Memory B cell (primary cell): ENCODE measurements at places on chromosomes 5 and 9.
A peak's percentile ranks its signal among the peaks of the same experiment; 100 is the strongest.

DNA sequence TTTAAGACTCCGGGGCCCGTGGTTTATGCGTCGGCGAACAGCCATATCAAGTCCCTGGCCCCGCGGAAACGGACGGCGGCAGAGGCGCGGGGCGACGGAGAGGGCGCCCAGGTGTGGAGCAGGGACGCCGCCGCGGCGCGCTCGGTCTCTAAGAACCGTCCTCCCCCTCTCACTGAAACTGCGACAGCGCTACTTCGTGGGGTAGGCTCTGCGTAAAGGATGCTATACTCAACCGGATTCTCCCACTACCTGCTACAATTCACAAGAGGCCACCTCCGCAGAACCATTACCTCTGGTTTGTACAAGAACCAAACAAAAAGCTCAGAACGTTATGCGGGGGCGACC lies 404 bp downstream of the MRNIP start:
- DNase-seq: peak; percentile 27

DNA sequence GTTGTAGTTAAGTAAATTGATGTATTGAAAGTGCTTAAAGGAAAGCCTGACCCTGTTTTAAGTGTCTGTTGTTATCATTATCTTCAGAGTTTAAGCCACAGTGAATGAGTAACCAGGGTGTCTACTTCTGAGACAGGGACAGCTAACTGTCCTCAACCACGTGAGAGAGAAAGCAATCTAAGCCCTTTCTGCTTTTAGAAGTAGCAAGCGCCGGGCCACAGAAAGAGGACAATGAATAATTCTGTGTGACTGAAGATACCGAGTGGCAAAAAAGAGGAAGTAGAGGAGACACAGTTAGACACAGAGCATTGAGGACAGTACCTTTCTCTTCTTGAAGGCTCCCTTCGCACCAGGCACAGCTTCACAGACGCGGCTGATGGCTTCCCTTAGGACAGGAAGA lies 86.3 kb downstream of the S1PR3 start:
- DNase-seq: no peak

GRCh38 chr5:143679777-143680176 lies 132.2 kb upstream of the HMHB1 start:
- no peak for DNase-seq

DNA sequence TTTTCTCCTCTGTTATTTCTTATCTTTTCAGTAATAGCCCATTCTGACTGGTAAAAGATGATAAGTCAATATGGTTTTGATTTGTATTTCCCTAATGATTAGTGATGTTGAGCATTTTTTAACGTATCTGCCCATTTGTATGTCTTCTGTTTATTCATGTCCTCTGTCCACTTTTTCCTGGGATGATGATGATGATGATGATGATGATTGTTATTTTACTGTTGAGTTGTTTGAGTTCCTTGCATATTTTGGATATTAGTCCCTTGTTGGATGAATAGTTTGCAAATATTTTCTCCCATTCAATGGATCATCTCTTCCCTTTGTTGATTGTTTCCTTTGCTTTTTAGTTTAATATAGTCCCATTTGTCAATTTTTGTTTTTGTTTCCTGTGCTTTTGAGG lies 27.0 kb downstream of the UTP15 start:
- no peak for DNase-seq

GRCh38 chr5:74341221-74341620 lies 299.3 kb downstream of the ENC1 start:
- no peak for DNase-seq

GRCh38 chr5:113336975-113337374 lies 97.8 kb downstream of the TSSK1B start:
- no peak for DNase-seq

DNA sequence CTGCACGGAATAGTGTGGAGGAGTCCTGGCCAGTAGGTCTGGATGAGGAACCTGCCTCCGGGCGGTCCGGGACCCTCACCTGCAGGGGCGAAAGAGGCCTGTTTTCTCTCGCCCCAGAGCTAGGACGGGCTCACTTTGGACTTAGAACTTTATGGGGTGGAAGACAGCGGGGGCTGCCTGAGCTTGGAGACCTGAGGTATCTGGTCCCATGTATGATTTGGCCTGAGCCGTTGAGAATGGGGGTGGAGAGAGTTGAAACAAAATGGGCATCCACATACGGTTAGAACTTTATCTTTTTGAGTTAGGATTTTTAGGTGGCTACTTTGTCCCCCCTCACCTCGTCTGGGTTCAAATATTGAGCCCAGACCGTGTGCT lies 681 bp upstream of the ETF1 start:
- DNase-seq: no peak

GRCh38 chr5:133602835-133603380 lies 9.4 kb downstream of the FSTL4 start:
- DNase-seq: no peak

DNA sequence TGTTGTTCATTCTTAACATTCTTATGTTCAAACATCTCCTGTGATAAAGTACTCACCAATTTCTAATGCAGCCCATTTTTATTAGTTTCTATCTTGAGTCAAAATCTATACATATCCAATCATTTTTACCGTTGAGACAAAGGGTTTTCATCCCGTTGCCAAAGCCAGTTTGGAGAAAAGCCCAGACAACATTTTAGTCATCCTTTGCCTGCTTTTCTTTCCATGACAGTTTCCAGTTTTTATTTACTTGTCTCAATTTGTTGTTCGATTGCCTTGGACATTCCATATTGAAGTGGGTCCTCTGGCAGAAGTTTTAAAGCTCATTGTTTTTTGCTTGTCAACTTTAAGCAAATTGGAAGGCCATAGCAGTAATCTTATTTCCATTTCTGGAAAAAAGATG lies 123.9 kb downstream of the RAB3C start:
- DNase-seq: no peak

- DNase-seq: no peak
Observed at GRCh38 chr5:165370794-165371193, 1865.4 kb downstream of the MAT2B start.

DNA sequence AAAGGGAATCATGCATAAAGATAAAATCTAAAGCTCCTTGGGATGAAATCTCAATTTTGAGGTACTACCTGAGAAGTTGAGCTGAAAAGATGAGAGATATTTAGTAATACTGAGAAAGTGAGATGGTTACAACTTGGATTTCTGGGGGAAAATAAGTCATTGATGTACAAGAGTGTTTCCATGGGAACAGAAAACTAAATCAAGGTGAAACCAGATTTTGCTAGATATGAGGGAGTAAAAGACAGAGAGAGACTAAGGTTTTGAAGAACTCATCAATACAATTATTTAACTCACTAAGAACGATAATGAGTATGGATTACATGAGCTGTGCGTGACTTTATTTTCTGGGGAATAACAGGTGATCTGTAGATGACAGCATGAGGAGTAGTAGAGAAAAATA lies 10.2 kb upstream of the ST8SIA4 start:
- DNase-seq: no peak

- DNase-seq: no peak
Observed at GRCh38 chr5:21140987-21141386, 1153.0 kb upstream of the CDH18 start.

- no peak for DNase-seq
Observed at GRCh38 chr9:130199605-130200004, 27.4 kb downstream of the NCS1 start.

- no peak for DNase-seq
Observed at GRCh38 chr5:154818471-154819116, 31.8 kb downstream of the FAXDC2 start.

GRCh38 chr9:37915911-37916470 lies 12.1 kb upstream of the SLC25A51 start:
- DNase-seq: no peak

DNA sequence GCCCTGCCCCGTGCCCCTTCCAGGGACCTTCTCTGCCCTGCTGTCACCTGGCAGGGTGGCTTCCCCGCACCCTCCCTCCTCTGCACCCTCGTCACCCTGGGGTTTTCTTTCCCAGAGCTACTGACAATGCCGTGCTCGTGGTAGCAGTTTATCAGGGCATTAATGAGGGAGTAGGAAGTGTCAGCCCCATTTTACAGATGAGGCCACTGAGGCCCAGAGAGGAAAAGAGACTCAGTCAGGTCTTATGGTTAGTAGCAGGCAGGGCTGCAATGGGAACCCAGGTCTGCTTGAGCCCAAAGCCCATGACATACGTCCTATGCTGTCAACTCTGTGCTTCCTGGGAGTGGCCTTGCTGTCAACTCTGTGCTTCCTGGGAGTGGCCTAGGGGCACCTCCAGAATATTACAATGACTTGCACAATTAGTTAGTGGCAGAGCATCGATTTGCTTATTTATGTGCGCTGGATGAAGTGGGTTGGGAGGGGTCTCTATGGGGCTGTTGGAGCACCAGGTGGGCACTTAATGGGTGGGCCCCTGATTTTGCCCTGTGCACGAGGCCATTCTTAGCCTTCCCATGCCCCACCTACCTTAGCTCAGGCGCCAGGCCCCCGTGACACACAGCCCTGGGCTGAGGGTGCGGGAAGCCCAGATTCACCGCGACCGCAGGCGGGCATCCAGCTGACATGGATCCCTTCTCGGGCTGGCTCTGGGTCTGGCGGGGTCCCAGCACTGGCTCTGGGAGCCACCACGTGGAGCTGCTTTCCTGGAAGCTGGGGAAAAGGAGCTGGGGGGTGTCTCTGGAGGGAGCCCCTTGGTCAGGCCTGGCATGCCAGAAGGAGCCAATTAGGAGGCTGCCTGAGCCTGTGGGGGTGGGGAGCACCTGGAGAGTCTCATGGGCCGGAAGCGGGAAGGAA lies 82.0 kb upstream of the ORM1 start:
- DNase-seq: no peak

GRCh38 chr9:120267929-120268328 lies 312.0 kb downstream of the CDK5RAP2 start:
- DNase-seq: no peak

GRCh38 chr9:99146574-99146973 lies 41.7 kb downstream of the TGFBR1 start:
- no peak for DNase-seq

GRCh38 chr9:13992138-13993088 lies 321.5 kb downstream of the NFIB start:
- DNase-seq: no peak

- DNase-seq: no peak
Observed at GRCh38 chr5:154491941-154492340, 13.9 kb upstream of the HAND1 start.

DNA sequence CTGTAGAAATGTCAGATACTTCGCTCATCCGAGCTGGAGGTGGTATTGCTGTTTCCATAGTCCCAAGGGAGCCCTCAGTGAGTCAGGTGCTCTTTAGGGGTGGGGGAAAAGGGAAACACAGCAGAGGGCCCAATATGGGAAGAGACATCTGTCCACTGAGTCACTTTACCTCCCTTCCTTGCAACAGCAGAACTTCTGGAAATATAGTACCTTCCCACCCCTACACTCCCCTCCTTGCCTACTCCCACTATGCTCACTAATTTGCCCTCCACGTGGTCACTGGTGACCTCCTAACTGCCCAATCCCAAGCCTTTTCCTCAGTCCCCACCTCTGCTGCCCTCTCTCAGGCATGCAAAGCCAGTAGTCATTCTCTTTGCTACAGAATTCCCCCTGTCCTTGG lies 1.9 kb downstream of the HK3 start:
- no peak for DNase-seq

GRCh38 chr5:39757131-39757530 lies 332.4 kb upstream of the DAB2 start:
- DNase-seq: no peak

DNA sequence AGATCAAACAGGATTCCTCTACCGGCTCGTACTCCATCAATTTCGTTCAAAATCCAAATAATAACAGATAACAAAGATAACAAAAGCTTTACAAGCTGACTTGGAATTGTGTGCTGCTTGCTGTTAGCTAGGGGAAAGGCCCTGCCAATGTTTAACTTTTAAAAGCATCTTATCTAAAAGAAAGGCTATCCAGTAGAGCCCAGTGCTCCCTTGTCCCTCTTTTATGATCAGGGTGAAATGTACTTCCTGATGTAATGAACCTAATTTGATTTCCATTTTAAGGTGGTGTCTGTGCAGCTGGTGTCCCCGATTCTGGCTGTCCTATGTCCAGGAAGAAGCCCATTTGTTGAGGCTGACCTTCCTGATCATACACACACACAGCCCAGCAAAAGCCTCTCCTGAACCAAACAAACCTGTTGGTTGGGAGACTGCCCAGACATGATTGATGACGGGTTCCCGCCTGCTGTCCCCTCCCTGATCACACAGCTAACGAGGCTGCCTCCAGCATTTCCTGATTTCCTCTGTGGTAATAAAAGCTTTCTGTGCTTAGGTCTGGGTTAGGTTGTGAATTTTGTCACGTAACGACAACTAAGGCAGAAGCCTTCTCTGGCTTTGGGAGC lies 54.1 kb downstream of the PWWP2A start:
- DNase-seq: no peak

GRCh38 chr9:136723362-136723976 lies 11.1 kb downstream of the DIPK1B start:
- DNase-seq: no peak

DNA sequence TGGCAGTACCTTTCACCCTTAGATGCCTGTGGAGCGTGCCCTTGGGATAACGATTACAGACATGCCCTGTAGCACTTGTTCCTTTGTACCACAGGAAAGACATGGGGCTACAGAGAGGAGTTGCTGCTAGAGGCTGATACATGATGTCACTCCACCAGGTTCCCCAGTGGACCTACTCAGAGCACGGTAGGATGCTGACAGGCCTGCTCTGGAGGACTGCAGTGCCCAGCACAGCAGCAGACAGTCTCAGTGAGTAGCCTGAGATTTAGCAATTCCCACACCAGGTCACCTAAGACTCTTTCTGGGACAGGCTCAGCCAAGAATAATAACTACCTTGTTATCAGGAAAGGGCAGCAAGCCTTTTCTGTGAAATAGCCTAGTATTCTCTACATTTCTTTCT lies 28.8 kb downstream of the PDE4D start:
- DNase-seq: no peak

DNA sequence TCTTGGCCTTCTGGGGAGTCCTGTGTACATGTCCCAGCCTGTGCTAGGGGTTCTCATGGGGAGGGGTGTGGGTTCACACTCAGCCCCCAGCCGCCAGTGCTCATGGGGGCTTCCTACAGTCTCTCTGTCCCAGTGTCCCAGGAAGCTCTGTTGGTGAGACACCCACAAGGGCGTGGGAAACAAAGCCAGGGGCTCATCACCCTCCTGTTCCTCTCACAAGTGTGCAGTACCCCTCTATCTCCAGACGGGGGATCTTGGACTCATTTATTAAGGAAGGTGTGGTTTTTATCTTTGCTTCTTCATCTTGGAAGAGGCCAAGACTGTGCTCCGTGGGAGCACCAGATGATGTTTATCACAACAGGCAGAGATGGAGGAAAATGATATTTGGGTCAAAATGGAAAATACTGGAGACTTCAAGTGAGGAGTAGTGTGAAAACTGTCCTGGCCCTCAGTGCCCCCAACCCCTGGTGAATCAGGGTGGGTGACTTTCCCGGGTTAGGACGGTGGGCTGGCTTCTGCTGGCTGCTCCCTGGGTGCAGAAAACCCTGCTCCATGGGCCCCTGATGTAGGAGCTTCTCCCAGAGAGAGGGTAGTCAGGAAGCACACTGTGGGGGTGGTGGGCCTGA lies 15.2 kb downstream of the TMEM171 start:
- no peak for DNase-seq

- DNase-seq: no peak
Observed at GRCh38 chr5:36373527-36374086, 71.9 kb upstream of the RANBP3L start.

- DNase-seq: no peak
Observed at GRCh38 chr5:131541762-131542161, 93.3 kb downstream of the RAPGEF6 start.

- no peak for DNase-seq
Observed at GRCh38 chr9:126636983-126637798, 23.5 kb downstream of the LMX1B start.
